Brain microvascular endothelial cell (primary cell): ENCODE measurements at places on chromosomes 3 and 15.

DNA sequence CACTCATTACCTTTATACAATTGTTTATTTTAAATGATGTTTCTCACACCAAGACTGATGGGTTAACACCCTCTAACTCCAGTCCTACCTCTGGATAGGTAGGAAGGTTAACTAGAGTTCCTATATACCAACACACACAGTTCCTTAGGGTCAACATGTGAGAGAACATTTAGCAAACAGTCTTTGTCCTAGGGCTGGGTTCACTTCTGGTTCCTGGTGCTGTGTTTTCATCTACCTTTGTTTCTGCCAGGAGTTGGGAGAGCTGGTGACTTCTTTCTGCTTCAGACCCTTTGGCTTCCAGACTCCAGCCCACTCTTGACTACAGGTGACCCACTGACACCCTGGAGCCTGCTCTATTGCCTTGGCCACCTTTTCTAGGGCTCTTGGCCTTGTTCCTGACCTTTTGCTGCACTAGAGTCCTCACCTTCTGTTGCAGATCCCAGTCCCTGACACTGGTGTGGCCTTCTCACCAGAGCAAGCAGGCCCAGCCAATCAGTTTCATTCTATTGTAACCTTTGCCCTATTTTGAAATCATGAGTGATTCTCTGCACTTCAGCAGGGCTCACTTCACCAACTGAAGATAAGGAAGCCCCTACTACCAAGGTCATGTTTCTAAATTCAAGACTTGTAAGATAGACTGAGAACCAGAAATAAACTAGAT lies 50.0 kb upstream of the SECISBP2L start:
- no peak for DNase-seq

DNA sequence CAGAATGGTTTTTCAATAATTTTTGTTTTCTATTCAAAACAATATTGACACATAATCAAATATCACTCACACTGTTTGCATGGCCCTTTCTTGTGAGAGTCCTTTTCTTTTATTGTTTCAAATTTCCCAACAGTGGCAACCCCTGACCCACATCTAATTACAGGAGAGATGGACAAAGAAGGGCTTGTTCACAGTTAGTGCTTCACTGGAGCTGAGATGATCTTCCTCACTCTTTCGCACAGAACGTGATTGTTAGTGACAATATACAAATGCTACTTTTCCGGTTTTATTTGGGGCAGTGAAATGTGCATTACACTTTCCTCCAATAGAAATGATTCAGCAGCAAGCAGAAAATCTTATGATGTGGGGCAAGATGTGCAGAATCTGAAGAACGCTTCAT lies 38.6 kb upstream of the TTC14 start:
- DNase-seq = no peak

DNA sequence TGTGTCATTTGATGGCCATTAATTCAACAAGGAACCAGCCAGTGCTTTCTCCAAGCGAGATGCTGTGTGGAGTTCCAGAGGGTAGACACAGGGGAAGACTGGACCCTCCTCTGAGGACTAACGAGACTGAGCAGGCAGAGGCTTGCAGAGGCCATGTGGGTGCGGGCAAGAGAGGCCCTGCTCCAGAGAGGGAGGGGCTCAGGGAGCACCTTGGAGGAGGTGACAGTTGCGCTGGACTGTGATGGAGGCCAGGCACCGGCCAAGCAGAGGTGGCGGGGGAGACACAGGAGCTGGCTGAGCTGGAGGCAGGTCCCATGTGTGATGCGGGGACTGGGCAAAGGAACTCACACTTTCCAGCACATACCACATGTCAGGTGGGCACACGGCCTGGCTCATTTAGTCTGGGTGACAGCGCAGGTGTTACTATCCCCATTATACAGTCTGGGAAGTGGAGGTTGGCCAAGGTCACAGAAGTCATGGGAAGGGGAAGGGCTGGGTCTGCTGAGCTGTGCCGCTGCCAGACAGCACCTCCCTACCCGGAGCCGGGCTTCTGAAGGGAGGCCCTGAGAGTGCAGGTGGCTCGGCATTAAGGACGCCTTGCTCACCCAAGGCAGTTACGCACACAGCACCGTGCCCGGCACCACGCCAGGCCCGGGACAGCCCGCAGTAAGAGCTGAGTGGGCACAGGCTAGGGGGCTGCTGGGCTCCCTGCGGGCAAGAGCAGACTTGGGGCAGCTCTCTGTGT lies 3.7 kb downstream of the MELTF start:
- DNase-seq = no peak

GRCh38 chr3:57421336-57421735 lies 122.8 kb downstream of the DNAH12 start:
- DNase-seq = no peak

DNA sequence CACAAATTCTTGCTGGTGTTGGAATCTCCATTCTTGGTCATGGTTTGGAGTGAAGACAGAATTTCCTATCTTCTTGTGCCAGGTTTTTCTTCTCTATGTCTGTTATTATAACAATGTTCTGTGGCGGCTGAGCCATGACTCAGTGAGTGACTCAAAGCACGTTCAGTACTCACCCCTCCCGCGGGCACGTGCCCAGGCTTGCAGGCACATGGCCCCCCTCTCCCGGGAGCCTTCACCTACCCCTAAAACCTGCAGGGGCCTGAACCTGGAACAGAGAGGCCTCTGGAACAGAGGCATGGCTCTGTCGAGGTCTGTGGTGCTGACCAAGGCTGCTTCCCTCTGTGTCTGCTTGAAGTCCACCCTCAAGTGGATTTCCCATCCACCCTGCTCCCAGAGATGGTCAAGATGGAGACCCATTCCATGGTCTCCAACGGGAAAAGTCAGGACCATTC lies 27.6 kb downstream of the PLXNB1 start:
- DNase-seq = peak; percentile 89
